ENCODE measurements at places on chromosomes 16 and 17.

- no peak for DNase-seq
These were observed 8.1 kb downstream of the NDE1 start for GRCh38 chr16:15658149-15658548.

DNA sequence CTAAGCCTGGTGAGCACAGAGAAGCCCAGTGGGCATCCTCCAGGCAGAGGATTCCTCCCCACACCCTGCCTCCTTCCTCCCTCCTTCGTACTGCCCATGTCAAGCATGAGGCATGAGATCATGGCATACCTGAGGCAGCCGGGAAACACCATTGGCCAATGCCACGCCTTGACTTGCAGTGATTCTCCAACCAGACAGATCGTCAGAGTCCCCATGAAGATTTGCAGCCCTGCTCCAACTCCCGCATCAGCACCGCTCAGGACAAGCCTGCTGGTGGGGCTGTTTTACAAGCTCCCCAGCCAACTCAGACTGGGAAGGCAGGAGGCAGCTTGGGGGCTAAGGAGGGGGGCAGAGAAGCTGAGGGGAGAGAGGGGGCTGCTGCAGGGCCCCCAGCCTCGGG lies 2.9 kb upstream of the KRT16 start:
- DNase-seq = no peak

- no peak for DNase-seq
These were observed 55.2 kb upstream of the SREBF1 start for GRCh38 chr17:17892009-17892408.

DNA sequence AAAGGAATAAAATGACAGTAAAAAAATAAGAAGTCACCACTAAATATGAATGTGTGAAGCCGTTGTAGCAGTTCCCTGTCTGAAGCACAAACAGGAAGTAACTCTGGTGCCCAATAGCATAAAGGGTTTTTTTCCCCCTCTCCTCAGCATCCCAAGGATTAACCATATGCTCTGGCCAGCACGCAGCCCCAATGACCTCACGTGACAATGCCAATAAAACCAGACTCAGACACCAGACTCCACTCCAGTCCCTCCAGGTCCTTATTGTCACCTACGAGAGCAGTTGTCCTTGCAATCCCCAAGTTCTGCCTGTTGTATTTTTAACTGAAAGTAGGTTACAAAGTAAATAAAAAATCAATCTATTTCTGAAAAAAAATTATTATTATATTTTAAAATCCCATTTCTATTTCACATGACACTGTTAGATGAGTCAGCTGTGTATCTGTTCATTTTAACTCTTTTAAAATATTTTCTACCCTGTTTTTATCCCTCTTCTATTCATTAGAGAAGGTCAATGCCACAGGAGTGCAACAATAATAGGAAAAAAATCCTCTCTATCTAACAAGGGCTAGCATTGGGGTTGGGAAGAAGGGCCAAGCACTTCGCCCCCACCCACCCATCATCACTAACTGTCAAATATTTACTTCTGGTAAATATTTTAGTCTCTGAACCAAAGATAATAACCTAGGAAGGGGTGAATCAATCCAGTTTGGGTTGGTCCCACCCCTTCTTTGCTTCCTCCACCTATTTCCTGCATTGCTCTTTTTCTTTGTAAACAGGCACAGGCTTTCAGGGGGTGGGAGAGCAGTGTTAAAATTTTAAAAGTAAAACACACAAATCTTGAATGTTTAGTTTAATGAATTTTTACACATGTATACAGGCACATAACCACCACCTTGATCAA lies 6.6 kb downstream of the PRAC1 start:
- DNase-seq = no peak

DNA sequence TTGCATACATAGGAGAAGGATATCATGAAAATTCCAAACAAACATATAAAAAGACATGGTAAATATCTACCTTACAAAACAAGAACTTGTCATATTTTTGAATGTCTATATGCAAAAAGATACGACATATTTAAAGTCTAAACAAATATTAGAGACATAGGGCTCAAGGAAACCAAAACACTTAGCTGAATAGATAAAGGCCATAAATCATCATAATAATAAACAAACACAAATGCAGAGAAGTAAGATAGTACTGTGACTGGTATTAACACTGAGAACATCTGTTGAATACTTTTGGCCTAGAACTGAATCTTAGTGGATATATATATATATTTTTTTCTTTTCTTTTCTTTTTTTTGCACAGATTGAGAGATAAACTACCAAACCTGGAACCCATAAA lies 435.8 kb downstream of the KCNJ18 start:
- DNase-seq = no peak

DNA sequence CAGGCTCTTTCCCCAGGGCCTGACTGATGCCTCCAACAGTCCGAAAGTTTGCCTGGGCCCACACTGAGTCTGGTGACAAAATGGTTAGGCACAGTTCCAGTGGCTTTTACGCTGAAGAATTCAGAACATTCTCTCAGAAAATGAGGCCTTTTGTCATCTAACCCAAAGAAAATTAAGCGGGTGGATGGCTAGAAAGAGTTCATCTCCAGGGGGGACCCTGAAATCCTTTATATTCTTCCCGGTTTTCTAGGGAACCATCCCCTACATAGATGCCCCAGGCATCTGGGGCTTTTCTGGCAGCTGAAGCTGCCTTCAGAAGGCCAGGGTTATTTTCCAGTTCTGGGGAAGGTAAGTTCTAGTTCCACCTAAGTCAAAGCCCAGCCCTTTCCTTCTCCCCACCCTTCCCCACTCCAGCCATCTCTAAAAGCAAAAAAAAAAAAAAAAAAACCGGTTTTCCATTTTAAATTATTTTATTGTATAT lies 2.2 kb downstream of the RASD1 start:
- DNase-seq = no peak

GRCh38 chr16:80570106-80570478 lies 29.3 kb downstream of the DYNLRB2 start:
- no peak for DNase-seq

DNA sequence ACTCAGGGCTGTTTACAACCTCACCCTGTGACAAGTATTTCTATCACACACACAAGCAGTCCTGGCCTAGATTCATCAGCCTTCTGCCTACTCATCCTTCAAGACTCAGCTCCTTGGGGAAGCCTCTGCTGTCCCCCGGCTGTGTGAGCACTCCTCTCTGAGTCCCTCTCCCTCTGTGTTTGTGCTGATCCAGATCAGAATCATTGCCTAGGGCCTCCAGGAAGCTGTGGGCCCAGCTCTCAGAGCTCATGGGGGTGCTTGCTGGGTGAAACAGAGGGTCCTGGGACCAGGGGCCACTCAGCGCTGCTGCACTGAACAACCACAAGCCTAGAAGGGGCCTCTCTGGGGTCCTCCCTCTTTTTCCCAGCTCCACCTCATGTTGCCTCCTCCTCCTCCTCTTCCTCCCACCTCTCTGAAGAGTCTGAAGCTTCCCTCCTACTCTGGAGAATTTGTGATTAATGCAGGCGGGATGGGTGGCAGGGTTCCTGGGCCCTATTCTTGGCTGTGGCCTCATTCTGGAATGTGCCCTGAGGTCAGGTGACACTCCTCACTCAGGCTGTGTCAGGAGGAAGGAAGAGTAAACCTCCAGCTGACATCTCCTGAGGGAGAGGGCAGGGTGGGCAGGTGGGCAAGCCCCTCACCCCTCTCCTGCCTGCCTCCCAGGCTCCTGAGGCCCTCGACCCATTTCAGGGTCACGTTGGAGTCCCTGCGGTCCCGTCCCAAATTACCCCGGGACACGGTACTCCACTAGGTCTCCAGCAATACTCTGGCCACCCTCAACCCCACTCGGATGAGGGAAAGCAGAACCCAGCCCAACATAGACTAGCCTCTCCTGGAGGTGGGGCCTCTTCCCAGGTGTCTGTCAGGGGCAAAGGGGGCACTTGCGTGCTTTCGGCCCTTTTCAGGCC lies 10.1 kb downstream of the WFIKKN2 start:
- no peak for DNase-seq

GRCh38 chr16:16578701-16579100 lies 199.8 kb downstream of the NPIPA7 start:
- no peak for DNase-seq

DNA sequence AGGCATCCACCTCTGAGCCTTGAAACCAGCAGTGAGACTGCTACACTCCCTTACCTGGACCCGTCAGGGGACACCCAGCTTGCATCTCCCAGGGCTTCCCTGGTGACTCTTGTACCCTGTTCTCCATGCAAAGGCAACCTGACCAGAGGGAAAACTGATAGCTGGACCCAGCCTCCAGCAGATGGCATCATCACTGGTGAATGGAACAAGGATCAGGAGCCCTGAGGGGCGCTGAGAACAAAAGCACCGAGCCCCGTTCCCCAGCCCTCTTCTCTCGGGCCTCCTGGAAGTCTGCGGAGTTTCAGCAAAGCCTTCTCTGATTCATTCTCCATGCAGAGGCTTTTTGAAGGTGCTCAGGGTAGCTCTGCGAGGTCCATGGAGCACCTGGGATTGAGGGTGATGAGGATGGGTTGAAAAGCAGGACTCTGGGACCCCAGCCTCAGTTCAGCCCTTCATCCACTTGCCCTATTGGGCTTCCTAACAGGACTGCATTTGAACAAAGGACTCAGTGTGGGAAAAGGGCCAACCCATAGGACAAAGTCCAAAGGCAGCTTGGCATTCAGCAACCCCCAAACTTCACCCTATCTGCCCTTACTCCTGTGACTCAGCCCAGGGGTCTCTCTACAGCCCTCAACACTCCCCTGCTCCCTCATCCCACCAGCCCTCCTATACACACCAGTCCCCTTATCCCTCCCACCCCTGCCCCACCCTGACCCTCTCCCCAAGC lies 45.0 kb upstream of the LHX1 start:
- no peak for DNase-seq

Data from cortex of kidney (tissue), 1 donor.